ENCODE measurements at places on chromosomes 6 and 20.

DNA sequence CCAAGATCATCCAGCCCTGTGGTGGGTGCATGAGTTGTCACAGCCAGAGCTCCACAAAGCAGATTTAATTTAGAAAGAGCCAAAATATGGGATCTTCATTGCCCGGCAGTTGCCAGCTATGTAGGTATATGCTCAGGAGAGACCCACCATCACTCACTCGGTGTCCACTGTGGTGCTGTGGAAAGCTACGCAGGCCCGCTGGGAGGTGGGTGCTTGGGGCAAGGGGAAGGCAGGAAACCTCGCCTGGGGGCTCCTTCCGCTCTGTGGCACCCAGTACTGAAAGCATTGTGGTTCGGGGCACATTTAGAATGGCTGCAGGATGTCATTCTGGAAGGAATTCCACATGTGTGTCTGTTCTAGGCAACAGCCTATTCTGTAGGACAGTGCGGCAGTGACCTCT is 259.9 kb downstream of the TAF4 start:
- DNase-seq, result no peak

- no peak for DNase-seq
These were observed 10.8 kb downstream of the GSTA4 start for GRCh38 chr6:52984247-52984646.

GRCh38 chr20:10553326-10553984 is 118.3 kb downstream of the SLX4IP start:
- DNase-seq, result no peak

- no peak for DNase-seq
These were observed 19.8 kb downstream of the DSE start for GRCh38 chr6:116390581-116390980.

- no peak for DNase-seq
These were observed 80.6 kb downstream of the ADGB start for GRCh38 chr6:146679386-146679785.

DNA sequence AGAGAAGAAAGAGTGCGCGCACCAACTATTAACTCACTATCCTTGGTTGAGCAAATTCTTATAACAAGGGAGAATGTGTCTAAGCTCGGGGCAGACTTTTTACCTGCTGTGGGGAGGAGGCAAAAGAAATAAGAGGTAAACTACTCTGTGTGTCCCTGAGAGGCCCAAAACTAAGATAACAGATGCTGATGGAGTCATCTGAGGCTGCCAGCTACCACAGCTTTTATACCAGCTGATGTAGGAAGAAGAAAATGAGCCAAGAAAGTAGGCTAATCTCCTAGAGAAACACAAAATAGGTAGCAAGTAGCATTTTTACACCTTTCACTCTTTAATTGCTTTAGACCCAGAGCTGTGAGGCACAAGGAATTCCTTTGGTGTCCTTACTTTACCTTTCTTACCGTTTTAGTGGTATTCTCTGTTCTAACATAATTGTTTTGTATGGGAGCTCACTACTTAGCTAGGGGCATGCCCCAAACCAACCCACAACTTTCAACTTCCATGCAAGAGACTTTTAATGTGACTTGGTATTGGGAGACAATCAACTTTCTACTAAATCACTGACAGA is 27.8 kb upstream of the PIM1 start:
- no peak for DNase-seq

GRCh38 chr20:33322456-33322855 is 39.4 kb downstream of the BPIFB1 start:
- no peak for DNase-seq

DNA sequence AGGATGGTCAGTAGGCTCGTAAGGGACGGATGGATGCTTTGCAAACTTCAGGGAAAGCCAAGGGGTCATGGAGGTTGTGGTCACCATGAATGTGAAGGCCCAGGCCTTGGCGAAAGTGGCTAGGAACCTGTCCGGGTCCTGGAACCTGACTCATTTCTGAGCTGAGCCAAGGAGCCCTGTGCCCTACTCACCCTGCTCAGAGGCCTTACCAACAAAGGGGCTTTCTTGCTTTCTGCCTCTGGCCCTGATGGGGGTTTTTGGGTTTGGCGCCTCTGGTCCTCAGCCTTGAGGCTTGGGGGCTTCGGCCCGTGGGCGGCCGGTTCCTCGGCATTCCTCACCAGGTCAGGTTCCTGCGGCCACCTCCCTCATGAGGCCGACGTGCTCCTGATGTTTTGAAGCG is 155.1 kb downstream of the DTNBP1 start:
- no peak for DNase-seq

- DNase-seq, result no peak
These were observed 39.8 kb upstream of the HBS1L start for GRCh38 chr6:135094403-135094821.

GRCh38 chr6:152018876-152019275 is 211.4 kb downstream of the ESR1 start:
- no peak for DNase-seq

GRCh38 chr6:321158-321438 is 28.8 kb downstream of the DUSP22 start:
- DNase-seq, result no peak

GRCh38 chr20:6663751-6664388 is 103.6 kb upstream of the BMP2 start:
- DNase-seq, result no peak

GRCh38 chr6:116062496-116062895 is 1.8 kb upstream of the FRK start:
- DNase-seq, result no peak

GRCh38 chr6:166925141-166925996 is 31.0 kb downstream of the RNASET2 start:
- DNase-seq, result no peak

DNA sequence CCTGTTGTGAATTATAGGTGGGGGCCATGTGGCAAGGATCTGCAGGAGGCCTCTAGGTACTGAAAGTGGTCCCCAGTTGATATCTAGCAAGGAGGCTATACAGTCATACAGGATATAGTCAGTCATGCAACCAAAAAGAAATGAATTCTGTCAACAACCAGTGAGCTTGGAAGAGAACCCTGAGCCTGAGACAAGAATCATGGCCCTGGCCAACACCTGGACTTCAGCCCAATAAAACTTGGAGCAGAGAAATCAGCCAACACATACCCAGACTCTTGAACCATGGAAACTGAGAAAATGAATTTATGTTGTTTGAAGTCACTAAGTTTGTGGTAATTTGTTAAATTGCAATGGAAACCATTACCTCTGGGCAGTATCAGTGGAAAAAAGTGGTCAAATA is 370.2 kb downstream of the KIF16B start:
- DNase-seq, result no peak

GRCh38 chr6:111692327-111693164 is 86.9 kb upstream of the TRAF3IP2 start:
- DNase-seq, result no peak

- no peak for DNase-seq
These were observed 1.6 kb downstream of the POLR1H start for GRCh38 chr6:30062471-30063178.

GRCh38 chr6:235763-236360 is 56.4 kb upstream of the DUSP22 start:
- DNase-seq, result no peak

- DNase-seq, result no peak
These were observed 136.5 kb downstream of the ATXN1 start for GRCh38 chr6:16624636-16625290.

DNA sequence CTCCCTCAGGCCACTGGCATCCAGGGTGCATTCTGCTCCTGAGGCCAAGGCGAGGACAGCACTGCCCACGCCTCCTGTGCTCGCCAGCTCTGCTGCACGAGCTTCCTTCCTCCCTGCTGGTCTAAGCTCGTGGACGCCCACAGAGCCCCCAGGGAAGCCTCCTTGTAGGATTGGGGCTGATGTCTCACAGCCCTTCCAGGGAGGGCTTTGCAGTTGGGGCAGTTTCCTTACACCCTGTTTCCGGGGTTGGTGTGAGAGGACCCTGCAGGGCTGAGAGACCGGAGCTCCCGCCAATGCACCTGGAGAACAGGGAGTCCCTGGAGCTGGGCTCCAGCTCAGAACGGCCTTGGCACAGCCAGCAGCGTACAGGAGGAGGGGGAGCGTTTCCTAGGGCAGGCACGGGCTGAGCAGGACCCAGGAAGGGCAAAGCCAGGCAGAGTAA is 172.4 kb upstream of the PDE10A start:
- no peak for DNase-seq

DNA sequence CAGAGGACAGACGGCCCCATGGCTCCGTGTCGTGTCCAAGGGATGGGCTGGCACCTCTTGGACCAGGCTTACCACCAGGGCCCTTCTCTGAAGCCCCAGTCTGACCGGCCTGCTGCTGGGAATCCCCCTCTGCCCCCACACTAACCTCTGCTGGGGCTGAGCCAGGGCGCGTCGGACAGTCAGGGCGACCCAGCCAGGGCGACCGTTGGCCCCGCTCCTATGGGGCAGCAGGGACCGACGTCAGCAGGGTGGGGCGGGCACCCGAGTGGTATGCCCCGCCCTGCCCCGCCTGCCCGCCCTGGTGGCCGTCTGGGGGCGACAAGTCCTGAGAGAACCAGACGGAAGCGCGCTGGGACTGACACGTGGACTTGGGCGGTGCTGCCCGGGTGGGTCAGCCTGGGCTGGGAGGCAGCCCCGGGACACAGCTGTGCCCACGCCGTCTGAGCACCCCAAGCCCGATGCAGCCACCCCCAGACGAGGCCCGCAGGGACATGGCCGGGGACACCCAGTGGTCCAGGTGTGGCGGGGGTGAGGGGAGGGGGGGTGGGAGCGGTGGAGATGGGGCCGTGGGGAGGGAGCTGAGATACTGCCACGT is at the start of gene SLC17A9:
TSS of gene SLC17A9 (plus strand) at position 337 of the 595 bp plus-strand sequence. CDS start at position 459, 122 bp downstream.
- DNase-seq, result peak; percentile 57

DNA sequence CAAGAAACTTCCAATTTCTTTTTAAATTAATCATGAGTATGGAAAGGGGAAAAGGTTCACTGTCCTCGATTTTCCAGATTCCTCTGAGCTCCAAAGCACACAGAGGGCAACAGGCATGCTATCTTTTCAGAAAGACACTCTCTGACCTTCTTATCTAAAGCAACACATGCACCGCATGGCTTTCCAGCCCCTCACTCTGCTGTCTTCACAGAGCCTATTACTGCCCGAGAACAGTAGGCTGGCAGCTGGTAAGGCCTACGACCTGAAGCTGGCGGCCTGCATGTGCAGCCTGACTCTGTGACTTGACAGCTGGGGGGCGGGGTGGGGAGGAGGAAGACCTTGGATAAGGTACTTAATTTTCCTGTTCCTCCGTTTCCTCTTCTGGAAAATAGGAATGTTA is 86.3 kb downstream of the ELOVL4 start:
- DNase-seq, result no peak

- no peak for DNase-seq
These were observed 60.7 kb downstream of the PCSK2 start for GRCh38 chr20:17287503-17287902.

DNA sequence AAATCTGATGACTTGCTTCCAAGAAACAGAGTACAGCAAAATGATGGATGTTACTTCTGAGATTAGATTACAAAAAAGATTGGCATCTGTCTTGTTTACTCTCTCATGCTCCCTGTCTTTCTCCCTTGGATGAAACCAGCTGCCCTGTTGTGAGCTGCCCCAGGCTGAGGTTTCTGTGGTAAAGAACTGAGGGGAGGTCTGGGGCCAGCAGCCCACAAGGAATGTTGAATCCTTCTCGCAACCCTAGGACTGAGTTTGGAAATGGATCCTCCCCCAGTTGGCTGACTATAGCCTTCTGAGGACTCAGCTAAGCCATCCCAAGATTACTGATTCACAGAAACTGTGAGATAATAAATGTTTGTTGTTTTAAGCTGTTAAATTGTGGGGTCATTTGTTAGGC is 5.6 kb upstream of the HECA start:
- DNase-seq, result no peak

GRCh38 chr6:63714091-63714490 is 78.5 kb downstream of the PHF3 start:
- DNase-seq, result no peak

GRCh38 chr20:2292416-2293110 is 3.2 kb upstream of the TGM3 start:
- DNase-seq, result no peak

GRCh38 chr6:79238919-79239318 is 4.4 kb upstream of the HMGN3 start:
- no peak for DNase-seq

GRCh38 chr6:79712144-79712543 is 81.0 kb downstream of the SH3BGRL2 start:
- DNase-seq, result no peak

GRCh38 chr20:1786486-1786885 is 108.7 kb upstream of the SIRPA start:
- no peak for DNase-seq

- no peak for DNase-seq
These were observed 207.7 kb upstream of the PTCHD4 start for GRCh38 chr6:48318670-48319069.

DNA sequence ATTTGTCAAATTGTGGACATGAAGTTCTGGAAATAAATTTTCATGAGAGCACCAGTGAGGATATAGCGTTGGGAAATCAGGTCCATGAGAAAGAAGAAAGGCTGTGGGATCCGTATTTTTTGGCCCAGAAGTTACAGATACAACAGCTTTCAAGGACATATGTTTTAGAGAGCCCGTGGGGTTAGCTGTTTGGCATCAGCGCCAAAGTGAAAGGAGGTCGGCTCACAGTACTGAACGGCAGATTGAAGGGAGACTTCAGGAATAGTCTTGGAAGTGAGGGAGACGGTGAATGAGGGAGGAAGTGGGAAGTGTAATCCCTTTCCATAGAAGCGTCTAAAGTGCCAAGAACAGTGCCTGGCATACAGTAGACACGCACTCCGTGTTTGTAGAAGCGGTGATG is 31.8 kb downstream of the ZDHHC14 start:
- DNase-seq, result no peak

DNA sequence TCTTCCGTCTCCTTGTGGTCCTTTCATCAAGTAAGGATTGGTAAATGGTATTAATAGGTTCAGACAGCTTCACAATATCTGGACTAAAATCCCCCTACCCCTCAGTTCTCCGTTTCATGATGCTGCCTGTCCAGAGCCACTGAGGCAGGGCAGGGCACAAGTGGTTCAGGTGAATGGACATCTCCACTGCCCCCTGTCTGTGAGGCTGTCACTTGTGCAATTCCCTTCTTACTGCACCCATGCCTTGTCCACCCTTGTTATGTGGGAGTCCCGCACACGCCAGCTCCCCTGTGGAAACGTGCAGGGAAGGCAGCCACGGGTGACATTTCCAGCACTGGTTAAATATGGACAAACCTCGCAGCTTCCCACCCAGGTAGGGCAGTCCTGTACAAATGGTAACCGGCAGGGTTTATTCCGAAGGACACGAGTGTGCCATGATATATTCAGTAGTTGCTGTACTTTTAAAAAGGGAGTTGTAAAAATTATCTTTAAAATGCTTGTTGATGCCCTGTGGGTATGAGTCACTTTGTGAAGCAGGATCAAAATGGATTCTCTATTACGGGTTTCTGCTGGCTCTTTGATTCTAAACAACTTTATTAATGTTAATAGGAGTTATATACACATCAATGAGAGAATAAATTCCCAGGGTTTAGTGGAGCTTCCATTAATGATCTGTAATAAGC is 73.5 kb downstream of the FYN start:
- DNase-seq, result no peak

GRCh38 chr6:44053760-44054556 is 73.3 kb downstream of the MRPL14 start:
- DNase-seq, result no peak

DNA sequence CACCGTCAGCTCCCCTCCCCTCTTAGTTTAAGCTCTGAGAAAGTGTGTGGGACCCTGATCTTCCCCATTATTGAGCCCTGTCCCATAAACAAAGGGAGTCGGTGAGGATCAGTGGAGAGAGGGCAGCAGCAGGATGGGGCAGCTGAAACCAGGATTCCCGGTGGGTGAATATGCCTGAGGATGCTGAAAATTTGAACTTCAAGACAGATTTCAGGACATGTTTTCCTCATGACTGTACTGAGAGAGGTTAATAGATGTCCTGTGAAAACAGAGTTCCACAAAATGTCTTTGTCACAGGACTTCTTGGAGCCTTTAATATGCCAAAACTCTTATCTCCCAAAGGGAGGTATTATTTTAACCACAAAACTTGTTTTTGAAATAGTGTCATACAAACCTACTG is 53.5 kb upstream of the SLC22A16 start:
- no peak for DNase-seq

Data from T-cell (primary cell).